ENCODE measurements at places on chromosomes 1 and 21.

- DNase-seq, result no peak
Observed at GRCh38 chr1:40039245-40039756, 1.2 kb upstream of the CAP1 start.

DNA sequence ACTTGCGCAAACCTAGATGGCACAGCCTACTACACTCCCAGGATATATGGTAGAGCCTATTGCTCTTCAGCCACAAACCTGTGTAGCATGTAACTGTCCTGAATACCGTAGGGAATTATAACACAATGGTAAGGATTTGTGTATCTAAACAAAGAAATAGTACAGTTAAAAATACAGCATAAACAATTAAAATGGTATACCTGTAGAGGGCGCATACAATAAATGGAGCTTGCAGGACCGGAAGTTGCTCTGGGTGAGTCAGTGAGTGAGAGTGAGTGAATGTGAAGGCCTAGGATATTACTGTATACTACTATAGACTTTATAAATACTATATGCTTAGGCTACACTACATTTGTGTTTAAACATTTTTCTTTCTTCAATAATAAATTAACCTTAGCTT is 99.3 kb downstream of the PLD5 start:
- DNase-seq, result no peak

DNA sequence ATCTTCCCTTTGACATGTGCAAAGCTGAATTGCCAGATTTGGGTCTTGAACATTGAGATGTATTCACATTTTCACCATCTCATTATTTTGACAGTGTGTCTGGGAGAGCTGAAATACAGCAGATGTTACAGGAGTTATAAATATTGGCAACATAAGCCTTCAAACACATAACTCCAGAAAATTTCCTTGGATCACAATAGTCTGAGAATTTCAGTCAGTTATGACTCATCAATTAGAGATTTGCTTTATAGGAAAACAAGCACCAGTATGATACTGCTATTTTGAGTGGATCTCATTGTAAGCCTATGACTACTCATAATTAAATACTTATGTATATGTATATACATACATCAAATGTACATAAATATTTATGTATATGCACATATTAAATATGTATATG is 1171.8 kb downstream of the AMY1C start:
- DNase-seq, result no peak

DNA sequence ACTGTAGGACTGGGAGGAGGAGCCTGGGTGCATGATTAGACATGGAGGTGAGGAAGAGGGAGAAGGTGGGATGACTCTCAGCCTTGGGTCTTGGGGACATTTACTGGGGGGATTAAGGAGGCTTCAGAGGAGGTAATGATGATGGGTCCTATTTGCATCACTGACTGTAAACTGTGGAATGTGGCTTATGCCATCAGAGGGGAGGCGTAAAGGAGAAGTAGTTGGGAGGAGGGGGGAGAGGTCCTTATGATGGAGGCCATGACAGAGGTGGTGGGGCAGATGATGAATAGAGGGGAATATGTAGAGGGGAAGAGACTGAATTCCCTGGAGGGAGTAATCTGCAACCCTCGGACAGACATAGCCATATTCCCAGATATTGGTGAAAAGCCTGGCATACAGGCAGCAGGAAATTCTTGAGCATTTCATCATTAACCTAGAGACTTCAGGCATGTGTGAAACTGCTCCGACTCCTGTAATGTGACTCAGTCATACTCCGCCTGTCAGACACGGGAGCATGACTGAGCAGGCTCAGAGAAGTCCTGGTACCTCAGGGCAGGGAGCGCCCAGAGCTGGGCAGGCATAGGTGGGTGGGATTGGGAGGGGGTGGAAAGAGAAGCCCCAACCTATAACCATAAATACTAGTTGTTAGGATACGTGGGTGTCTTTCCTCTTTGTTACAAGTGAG is 8.0 kb upstream of the LCE5A start:
- no peak for DNase-seq

DNA sequence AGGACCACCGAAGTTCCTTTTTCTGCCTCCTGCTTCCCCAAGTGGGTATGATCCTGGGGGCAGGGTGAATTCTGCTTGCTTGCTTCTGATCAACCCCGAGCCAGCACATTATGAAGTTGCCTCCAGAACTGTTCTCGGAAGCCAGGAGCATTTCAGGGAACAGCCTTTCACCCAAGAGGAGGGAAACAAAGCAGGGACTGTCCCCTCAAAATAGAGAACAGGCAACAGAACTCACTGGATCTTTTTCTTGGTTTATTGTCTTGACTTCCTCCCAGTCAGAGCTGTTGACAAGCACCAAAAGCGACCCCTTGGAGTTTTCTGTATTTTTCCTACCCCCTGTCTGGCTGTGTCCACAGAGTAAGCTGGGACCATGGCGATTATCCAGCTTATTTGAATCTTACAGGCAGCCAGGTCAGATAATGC is 258.3 kb upstream of the SGIP1 start:
- DNase-seq, result peak; percentile 29

GRCh38 chr1:52727114-52727586 is 897 bp downstream of the ZYG11B start:
- no peak for DNase-seq

- DNase-seq, result no peak
Observed at GRCh38 chr1:156828400-156829124, 11.9 kb upstream of the SH2D2A start.

GRCh38 chr1:179087665-179088064 is 5.8 kb downstream of the TOR3A start:
- no peak for DNase-seq

DNA sequence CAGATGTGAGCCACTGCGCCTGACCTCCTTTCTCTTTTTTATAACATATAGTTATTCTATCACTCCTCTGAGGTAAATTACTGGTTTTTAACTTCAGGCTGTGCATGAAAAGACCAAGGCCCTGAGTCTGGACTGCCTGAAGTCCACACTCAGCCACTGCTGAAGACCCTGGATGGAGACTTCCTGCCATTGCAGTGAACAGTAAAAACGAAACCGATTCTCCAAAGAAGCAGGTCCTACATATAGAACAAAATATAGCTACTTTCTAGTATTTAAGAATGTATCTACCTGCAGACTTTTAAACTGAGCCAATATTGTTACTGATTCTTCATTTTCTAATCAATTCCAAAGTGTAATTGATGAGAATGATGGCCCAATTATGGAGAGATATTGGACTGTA is 232.8 kb downstream of the CHRM3 start:
- DNase-seq, result no peak

DNA sequence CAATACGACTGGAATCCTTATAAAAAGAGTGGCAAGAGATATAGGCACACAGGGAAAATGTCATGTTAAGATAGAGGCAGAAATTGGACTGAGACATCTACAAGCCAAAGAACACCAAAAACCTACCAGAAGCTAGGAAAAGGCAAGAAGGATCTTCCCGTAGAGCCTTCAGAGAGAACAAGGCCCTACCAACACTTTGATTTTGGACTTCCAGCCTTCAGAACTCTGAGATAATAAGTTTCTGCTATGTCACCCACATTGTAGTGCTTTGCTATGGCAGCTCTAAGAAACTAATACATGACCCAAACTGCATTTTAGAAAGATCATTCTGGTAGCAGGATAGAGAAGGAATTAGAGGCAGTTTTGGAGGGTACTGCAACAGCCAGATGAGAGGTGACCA is 24.1 kb upstream of the MUTYH start:
- DNase-seq, result no peak

DNA sequence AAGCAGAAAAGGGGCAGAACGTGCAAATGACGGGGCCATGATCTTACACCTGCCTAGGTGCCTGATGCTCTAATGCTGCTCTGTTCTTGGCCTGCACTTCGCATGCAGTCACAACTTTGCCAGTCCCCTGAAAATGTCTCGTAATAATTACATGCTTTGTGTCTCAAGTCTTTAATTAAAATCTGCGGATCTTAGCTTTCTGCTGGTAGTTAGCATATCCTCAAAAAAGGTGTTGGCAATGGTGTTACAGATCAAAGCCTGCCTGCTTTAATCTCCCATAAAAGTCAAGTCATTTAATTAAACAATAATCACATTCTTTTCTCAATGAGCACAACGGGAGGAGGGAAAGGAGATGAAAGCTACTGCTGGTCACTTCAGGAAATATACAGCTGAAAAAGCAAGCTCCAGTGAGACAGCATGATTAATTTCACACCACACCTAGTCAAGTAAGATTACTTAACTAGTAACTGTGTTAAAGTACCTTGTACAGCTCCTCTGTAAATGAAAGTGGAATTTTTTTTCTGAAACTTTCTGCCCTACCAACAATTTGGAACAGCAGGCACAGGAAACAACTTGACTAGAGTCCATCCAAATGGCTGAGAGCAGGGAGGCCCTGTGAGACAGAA is 45.8 kb downstream of the STX6 start:
- no peak for DNase-seq

DNA sequence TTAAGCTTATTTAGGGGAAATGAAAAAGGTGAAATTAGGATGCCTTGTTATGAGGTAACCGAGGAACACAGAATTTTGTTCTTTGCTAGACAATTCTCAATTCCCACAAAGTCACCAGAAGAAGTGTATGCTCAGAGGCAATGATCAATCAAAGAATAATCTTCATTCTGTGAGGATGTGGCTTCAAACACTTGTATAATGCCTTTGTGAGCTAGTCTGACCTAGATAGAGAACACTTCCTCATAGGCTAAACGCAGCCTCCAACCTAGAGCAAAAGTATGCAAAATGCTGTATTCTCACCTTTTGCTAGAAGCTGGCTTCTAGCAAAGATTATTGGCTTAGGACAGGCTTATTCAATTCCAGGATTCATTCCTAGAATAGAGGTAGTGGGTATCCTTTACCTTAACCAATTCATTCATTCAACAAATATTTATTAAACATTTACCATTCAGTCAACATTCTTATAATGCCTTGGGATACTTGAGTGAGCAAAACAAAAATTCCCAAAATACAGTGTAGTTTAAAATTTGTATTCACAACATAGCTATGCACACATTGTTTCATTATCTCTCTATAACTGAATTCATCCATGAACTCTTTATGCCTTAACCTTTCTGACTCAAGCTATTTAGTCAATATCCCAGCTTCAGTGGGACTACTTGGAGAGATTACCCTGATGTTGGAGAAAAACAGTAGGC is 530.2 kb downstream of the PTPRC start:
- no peak for DNase-seq

GRCh38 chr1:202131956-202132821 is 9.5 kb downstream of the GPR37L1 start:
- DNase-seq, result no peak

DNA sequence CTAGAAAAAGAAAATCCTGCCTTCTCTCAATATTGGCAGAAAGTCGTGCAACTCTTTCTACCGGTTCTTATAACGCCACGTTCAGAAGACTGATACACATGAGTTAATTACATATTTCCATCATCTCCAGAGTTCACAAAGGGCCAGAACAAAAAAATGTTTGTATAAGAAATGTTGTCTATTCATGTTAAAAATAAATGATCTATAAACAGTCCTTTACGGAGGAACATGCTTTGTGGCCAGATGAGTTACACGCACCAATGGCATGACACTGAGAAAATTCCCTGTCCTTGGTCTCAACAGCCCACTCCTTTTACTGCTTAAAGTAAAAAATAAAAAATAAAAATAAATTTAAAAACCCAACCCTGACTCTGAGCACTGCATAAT is 29.5 kb downstream of the C2CD2 start:
- DNase-seq, result no peak

GRCh38 chr1:201816309-201816854 is 12.6 kb upstream of the IPO9 start:
- no peak for DNase-seq

DNA sequence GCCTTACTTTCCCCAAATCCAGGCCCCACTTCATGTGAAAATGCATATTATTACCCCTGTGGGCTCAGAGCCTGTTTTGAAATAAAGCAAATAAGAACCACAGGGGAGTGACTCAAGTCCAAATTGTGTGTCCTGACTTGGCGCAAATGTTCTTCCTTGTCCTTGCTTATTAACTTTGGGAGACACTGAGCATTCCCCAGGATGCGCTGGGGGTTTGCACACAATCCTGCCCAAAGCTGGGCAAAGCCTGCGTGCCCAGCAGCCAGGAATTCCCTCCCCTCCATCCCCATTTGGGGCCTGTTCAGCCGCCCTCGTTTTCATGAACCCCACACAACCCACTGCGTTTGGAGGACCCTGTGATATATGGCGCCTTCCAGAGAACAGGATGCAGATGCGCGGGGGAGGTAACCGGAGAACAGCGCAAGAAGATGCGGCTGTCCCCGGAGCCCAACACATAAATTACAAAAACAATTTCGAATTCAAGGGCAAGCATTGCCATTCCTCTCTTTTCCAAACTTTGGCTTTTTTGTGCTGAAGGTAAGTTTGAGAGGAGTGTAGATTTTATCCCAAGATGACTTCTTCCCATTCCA is 42.4 kb upstream of the CLDN14 start:
- no peak for DNase-seq

GRCh38 chr1:201283836-201284553 is 689 bp downstream of the PKP1 start:
- DNase-seq, result no peak

- no peak for DNase-seq
Observed at GRCh38 chr1:3929126-3929525, 29.1 kb upstream of the C1orf174 start.

DNA sequence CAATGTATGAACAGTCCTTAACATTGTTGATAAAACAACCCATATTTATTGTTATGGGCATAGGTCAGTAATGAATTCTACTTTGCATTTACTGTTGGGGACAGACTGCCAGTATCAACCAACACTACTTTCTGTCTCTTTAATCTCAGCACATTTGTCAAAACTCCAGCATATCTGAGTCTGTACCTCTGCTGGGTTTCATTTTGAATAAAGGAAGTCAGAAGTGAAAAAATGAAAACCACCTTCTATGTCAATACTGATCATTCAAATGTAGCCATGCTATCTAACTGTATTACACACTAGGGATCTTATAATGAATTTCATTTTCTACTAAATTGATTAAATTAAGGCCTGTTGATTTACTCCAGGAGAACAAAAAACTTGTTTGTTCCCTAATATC is 24.2 kb upstream of the CXADR start:
- no peak for DNase-seq

DNA sequence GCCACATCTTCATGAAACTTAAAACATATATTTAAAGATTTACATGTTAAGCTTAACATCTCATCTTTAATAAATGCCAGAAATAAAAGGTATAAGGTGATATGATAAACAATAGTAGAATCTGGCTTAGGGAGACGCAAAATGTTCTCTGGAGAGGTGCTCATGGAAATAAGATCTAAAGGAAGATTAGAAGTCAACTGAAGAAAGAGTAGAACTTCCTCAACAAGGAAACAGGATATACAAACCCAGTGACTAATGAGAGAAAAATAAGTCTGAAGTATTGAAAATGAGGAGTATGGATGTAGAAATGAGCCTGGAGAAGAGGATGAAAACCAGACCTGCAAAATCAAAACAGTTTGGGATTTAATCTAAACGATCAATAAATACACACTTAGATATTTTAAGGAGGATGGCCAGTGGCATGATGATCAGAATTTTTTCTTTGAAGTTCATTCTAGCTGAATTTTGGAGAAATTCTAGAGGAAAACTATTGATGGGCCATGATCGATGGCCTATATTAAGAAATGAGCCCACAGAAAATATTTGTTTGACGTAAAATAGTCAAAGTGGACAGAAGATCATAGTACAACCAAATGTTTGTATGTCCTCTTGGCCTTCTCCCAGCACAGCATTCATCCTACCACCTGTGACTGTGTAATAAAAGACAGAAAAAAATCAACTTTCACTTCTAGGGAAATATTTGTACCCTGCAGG is 387.9 kb upstream of the PTBP2 start:
- DNase-seq, result no peak

All from activated naive CD8-positive, alpha-beta T cell treated with anti-CD3 and anti-CD28 coated beads, Interleukin-2, amount 50 U/mL, for 24 hours (primary cell).